CD4-positive, alpha-beta memory T cell (primary cell): ENCODE measurements at places on chromosomes 11 and 22. TPM values are rescaled to one million over a fixed set of nuclear protein-coding genes. Genes with fewer than 3 reads are reported as not detected.

The SCGB1A1 gene
- total RNA-seq, result not detected

The MUC2 gene
- not detected for total RNA-seq

The OR52I2 gene
- total RNA-seq, result not detected

The TPP1 gene
- 194 TPM for total RNA-seq

The UBTFL1 gene
- total RNA-seq, result not detected

The CCDC87 gene
- total RNA-seq, result not detected

The PAX6 gene
- total RNA-seq, result not detected

The MMP10 gene
- total RNA-seq, result not detected

The TIGD3 gene
- total RNA-seq, result 0.96 TPM

The MRGPRE gene
- total RNA-seq, result not detected

The SHANK3 gene
- total RNA-seq, result not detected

The RIMBP3C gene
- 4.5 TPM for total RNA-seq

The PIWIL4 gene
- total RNA-seq, result 1.6 TPM

The BRMS1 gene
- 49.8 TPM for total RNA-seq

The TRABD gene
- 124 TPM for total RNA-seq

The LSP1 gene
- 327 TPM for total RNA-seq

The IGF2 gene
- not detected for total RNA-seq

The PNPLA5 gene
- total RNA-seq, result not detected

The OR52H1 gene
- not detected for total RNA-seq

DNA sequence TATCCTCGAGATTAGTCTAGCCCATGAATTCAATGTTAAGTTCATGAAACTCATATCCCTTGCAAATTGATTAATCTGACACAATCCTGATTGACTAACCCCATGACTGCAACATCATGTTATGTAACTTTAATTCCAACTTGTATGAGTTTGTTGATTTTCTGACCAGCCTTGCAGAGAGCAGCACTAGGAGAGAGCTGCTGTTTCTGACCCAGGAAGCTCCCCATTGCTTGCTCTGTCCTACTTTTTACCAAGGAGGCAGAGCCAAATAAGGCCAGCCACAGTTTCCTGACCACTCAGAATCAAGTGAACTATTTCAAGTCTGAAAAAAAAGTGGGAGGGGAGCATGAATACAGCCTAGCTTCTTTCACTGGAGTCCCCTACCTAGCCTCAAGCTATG is 13.2 kb downstream of the MPZL3 start:
- H3K27ac ChIP-seq, result peak overlapping the region; percentile 4
- no peaks in the 10 kb centered on the region for H3K27me3 ChIP-seq
- DNase-seq, result no peak
- H3K4me1 ChIP-seq, result peaks cover 58% of the 10 kb centered on the region
- H3K36me3 ChIP-seq, result peaks cover 7% of the 10 kb centered on the region
- no peak overlapping the region for H3K4me3 ChIP-seq

- H3K36me3 ChIP-seq, result no peaks in the 10 kb centered on the region
- DNase-seq, result peak; percentile 6
- H3K4me3 ChIP-seq, result peak overlapping the region; percentile 69
- H3K4me1 ChIP-seq, result peaks cover 30% of the 10 kb centered on the region
- H3K27ac ChIP-seq, result peak overlapping the region; percentile 62
These were observed 38.5 kb downstream of the CARD18 start for GRCh38 chr11:105100981-105101630.

DNA sequence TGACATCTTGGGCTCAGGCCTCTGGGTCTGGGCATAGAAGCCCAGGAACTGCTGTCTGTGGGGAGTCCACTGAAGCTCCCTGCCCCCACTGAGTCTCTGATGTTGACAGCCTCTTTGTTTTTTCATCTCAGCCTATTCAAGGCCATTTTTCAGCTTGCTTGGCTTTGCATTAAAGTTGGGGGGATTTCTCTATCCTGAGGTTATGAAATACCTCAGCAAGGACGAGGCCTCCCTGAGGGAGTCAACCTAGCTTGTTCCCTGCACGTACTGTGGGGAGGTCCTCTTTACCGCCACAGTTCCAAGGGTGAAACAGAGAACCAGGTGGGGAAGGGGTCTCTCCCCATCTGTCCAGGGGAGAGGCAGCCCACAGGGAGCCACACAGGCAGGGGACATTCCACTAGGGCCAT is 8.4 kb downstream of the KCNQ1OT1 start:
- H3K4me1 ChIP-seq, result no peaks in the 10 kb centered on the region
- no peaks in the 10 kb centered on the region for H3K27me3 ChIP-seq
- DNase-seq, result no peak
- peaks cover 4% of the 10 kb centered on the region for H3K36me3 ChIP-seq
- H3K4me3 ChIP-seq, result no peak overlapping the region

DNA sequence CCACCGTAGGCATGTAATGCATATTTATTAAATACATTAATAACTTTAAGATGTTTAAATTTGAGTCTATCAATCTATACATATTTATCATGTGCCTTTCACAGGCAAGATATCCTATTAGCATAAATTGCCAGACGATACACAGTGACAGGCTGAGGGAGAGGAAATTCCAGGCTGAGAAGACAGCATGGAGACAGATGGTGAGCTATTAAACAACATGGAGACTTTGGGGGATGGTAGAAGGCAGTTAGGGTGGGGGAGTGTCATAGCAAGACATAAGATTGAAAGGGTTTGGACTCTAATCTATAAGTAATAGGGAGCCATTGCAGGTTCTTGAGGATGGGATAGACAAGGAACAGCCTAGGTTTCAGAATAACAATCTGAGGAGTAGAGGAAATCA is 138.5 kb downstream of the NXPE2 start:
- H3K27me3 ChIP-seq, result no peaks in the 10 kb centered on the region
- no peak overlapping the region for H3K4me3 ChIP-seq
- no peaks in the 10 kb centered on the region for H3K4me1 ChIP-seq
- H3K27ac ChIP-seq, result no peak overlapping the region

GRCh38 chr22:48488149-48488551 is 1339.5 kb downstream of the BRD1 start:
- peaks cover 6% of the 10 kb centered on the region for H3K27me3 ChIP-seq
- H3K4me1 ChIP-seq, result no peaks in the 10 kb centered on the region
- no peak overlapping the region for H3K4me3 ChIP-seq

GRCh38 chr11:16925561-16926065 is 88.6 kb downstream of the PLEKHA7 start:
- H3K4me1 ChIP-seq, result peaks cover 16% of the 10 kb centered on the region
- H3K27me3 ChIP-seq, result peaks cover 20% of the 10 kb centered on the region
- peak; percentile 16 for DNase-seq

- no peaks in the 10 kb centered on the region for H3K27me3 ChIP-seq
- no peaks in the 10 kb centered on the region for H3K36me3 ChIP-seq
- no peak overlapping the region for H3K27ac ChIP-seq
- H3K4me3 ChIP-seq, result no peak overlapping the region
- H3K4me1 ChIP-seq, result no peaks in the 10 kb centered on the region
These were observed 119.1 kb upstream of the MTNR1B start for GRCh38 chr11:92850296-92850826.

- H3K4me3 ChIP-seq, result no peak overlapping the region
- no peaks in the 10 kb centered on the region for H3K27me3 ChIP-seq
- H3K36me3 ChIP-seq, result no peaks in the 10 kb centered on the region
- H3K4me1 ChIP-seq, result no peaks in the 10 kb centered on the region
- no peak overlapping the region for H3K27ac ChIP-seq
These were observed 1.7 kb downstream of the MRGPRD start for GRCh38 chr11:68978931-68979594.

- H3K27me3 ChIP-seq, result no peaks in the 10 kb centered on the region
- peaks cover 83% of the 10 kb centered on the region for H3K4me1 ChIP-seq
- H3K36me3 ChIP-seq, result peaks cover 18% of the 10 kb centered on the region
These were observed 33.4 kb downstream of the CD82 start for GRCh38 chr11:44598831-44599230.

DNA sequence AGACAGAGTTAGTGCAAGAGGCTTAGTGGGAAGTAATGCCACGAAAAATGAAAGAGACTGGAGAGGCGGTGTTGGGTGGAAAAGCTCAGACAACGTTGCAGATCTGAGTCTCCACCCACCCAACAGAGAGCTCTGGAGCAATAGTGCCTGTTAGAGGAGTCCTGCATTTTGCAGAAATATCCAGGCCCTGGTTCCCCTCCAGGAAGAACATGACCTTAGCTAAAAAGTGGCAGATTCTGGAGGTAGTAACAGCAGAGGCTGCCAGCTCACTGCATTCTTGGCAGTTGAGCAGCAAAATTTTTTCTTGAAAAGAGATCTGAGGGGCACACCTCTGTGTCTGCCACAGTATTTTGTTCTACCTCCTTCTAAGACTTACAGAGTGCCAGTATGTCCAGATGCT is 27.7 kb upstream of the BIRC3 start:
- no peak overlapping the region for H3K27ac ChIP-seq
- DNase-seq, result no peak
- no peak overlapping the region for H3K4me3 ChIP-seq
- H3K36me3 ChIP-seq, result no peaks in the 10 kb centered on the region
- H3K4me1 ChIP-seq, result peaks cover 30% of the 10 kb centered on the region

GRCh38 chr22:41555325-41555982 is 5.4 kb upstream of the CSDC2 start:
- no peak overlapping the region for H3K27ac ChIP-seq
- no peak overlapping the region for H3K4me3 ChIP-seq
- no peaks in the 10 kb centered on the region for H3K36me3 ChIP-seq

DNA sequence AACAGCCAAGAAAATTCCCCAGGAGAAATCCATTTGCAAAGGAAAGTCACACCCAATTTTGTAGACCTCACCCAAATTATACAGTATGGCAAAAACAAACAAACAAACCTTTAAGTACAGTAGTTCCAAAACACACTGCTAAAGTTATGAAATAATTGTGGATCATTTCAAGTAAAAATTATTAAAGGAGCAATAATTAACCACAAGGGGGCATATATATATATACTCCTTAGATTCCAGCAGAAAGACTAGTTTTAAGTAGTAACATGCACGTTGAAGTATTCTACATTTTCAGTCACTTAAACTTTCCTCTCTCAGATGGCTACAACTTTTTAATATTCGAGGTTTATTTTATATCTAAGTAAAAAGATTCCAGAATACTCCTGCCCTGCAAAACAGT is 26.8 kb downstream of the RNF141 start:
- no peak overlapping the region for H3K27ac ChIP-seq
- H3K4me3 ChIP-seq, result no peak overlapping the region
- H3K27me3 ChIP-seq, result no peaks in the 10 kb centered on the region
- H3K36me3 ChIP-seq, result peaks cover 8% of the 10 kb centered on the region
- no peak for DNase-seq

DNA sequence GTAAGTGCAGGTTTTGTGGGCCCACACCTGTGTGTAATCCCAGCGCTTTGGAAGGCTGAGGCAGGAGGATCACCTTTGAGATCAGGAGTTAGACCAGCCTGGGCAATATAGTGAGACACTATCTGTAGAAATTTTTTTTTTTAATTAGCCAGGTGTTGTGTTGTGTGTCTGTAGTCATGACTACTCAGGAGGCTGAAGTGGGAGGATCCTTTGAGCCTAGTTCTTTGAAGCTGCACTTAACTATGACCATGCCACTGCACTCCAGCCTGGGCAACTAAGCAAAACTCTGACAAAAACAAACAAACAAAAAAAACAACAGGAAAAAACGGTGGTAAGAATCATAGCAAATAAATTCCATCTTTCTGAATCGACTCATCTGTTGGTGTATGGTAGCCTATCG is 268.6 kb upstream of the PDGFD start:
- no peak for DNase-seq
- H3K4me1 ChIP-seq, result no peaks in the 10 kb centered on the region
- H3K36me3 ChIP-seq, result no peaks in the 10 kb centered on the region
- no peaks in the 10 kb centered on the region for H3K27me3 ChIP-seq
- H3K4me3 ChIP-seq, result no peak overlapping the region

DNA sequence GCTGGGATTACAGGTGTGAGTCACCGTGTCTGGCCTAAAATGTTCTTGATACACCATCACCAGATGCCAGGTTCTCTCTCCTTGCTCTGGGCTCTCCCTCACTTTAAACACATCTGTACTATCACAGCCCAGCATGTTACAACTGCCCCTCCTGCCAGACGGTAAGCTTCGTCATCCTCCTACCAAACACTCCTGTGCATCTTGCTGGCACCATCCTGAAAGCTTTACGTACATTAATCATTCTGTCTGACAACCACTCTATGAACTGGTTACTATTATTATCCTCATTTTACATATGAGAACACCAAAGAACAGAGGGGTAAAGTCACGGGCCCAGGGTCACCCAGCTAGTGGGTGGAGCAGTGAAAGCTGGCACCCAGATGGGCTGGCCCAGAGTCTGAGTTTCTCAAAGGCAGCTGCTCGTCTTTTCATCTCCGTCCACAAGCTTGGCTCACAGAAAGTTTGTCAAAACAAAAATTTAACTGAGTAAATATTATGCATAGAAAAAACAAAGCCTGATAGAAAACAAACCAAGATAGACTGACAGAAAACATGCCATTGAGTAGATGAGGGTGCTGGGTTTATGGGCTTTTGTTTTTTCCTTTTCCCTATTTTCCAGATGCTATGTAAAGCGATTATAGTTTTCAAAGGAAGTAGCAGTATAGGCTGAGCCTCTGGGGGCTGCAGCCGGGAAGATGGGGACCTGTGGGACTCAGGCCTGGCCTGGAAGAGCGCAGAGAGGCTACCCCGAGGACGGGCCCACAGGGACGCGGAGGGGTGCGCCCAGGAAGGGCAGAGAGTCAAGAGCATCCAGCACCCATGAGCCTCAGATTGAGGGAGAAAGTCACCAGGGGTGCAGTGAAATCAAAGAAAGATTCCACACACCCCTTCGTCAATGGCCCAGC is 9.5 kb downstream of the PLA2G6 start:
- H3K4me1 ChIP-seq, result peaks cover 29% of the 10 kb centered on the region
- DNase-seq, result no peak
- H3K36me3 ChIP-seq, result peaks cover 17% of the 10 kb centered on the region
- no peaks in the 10 kb centered on the region for H3K27me3 ChIP-seq
- no peak overlapping the region for H3K27ac ChIP-seq

GRCh38 chr11:75289919-75290318 is 49.3 kb downstream of the TPBGL start:
- H3K4me1 ChIP-seq, result no peaks in the 10 kb centered on the region
- no peak for DNase-seq
- H3K36me3 ChIP-seq, result peaks cover 11% of the 10 kb centered on the region
- H3K27me3 ChIP-seq, result no peaks in the 10 kb centered on the region

DNA sequence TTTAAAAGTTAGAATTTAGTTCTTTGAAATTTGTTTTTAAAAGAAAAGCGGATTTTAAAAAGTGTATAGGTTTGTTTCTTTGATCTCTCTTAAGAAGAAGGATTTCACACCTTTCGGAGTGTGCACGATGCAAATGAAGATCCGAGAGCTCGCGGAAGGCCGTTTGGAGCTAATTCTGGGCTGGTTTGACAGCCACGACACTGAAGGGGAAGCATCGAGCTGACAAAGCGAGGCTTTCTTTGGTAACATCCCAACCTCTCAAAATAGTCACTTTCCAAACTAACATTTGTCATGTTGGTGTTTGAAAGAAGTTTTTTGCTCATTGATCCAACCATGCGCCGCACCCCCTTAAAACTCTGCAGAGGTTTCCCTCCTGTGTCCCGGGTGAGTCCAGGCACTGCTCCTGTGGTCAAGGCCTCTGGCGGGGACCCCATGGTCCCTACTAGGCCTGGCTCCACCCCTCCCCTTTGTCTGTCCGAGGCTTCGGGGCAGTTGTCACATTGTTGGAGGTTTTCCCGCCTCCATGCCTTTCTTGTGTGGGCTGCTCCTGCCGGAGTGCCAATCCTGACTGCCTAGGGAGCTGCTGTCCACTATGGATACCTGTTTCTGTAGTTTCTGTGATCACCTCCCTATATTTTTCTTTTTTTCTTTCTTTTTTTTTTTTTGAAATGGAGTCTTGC is 39.7 kb downstream of the MPPED1 start:
- no peak for DNase-seq
- no peaks in the 10 kb centered on the region for H3K36me3 ChIP-seq
- H3K27me3 ChIP-seq, result no peaks in the 10 kb centered on the region
- no peak overlapping the region for H3K27ac ChIP-seq
